ENCODE measurements at places on chromosomes 6 and 20.

GRCh38 chr6:150517175-150517574, 82.5 kb upstream of the PLEKHG1 start:
- no peak for DNase-seq
- no peaks in the 10 kb centered on the region for H3K4me1 ChIP-seq
- no peak overlapping the region for H3K4me3 ChIP-seq

DNA sequence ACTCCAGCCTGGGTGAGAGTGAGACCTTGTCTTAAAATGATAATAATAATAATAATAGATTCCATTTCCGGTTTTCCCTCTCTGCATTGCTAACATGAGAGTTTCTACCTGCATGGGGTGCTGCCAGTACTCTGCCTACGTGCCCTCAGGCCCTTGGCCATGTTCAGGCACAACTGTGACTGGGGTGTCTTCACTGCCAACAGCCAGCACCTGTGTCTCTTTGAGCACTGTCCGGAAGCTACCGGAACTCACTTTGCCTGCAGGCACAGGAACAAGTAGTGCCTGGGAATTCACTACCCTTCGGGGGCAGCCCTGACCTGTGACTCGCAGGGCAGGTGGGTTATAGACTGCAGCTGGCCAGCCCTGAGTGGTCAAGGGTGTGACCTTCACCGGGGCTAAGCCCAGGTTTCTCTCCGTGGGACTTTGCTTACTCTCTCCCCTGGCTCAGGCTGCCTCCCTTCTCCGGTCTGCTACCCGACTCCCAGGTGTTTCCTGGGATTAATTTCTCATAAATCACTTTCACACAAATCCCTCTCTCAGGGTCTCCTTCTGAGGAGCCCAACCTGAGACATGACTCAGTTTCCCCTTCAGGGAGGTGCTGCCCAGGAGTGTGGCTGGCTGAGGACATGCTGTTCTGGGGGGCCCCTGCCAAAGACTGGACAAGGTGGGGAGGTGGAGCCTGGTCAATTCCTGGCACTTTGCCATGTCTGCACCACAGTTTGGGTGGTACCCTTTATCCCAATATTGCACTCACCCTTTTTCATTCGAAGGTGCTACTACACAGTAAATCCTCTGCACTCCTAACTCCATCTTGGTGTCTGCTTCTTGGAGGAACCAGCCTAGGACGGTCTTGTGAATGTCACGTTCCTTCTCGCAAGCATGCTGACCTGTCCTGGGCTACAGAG, 79.5 kb upstream of the RALGAPA2 start:
- H3K36me3 ChIP-seq, result no peaks in the 10 kb centered on the region
- H3K27me3 ChIP-seq, result no peaks in the 10 kb centered on the region
- H3K27ac ChIP-seq, result no peak overlapping the region
- DNase-seq, result no peak
- peaks cover 4% of the 10 kb centered on the region for H3K4me1 ChIP-seq
- H3K4me3 ChIP-seq, result no peak overlapping the region

GRCh38 chr6:313087-313486, 20.8 kb downstream of the DUSP22 start:
- DNase-seq, result no peak
- peaks cover 9% of the 10 kb centered on the region for H3K4me1 ChIP-seq
- peaks cover 2% of the 10 kb centered on the region for H3K36me3 ChIP-seq
- H3K27me3 ChIP-seq, result no peaks in the 10 kb centered on the region
- H3K27ac ChIP-seq, result peak overlapping the region; percentile 2
- no peak overlapping the region for H3K4me3 ChIP-seq

- H3K4me3 ChIP-seq, result peak overlapping the region; percentile 53
- peaks cover 7% of the 10 kb centered on the region for H3K4me1 ChIP-seq
- DNase-seq, result no peak
- H3K27me3 ChIP-seq, result no peaks in the 10 kb centered on the region
Measured at GRCh38 chr20:44650771-44651433, 597 bp downstream of the ADA start.

DNA sequence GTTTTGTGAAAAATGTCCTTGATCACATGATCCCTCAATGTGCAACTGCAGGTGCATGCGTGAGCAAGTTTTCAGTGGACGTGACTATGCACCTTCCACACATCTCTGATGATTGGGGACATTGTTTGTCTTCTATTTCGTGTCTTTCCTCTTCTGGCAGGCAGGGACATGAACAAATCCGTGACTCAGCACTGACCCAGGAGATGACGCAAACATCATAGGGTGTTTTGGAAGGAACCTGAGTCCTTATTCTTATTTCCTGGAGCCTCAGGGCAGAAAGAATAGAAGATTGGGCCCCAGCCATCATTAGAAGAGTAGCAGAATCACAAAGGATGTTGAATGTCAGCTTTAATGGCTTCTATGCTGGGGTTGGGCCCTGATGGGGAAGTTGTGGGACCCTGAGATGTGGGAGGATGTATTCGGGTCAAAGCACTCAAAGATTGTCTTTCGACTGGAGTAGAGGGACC, 11.9 kb upstream of the SIRPD start:
- H3K4me3 ChIP-seq, result no peak overlapping the region
- no peaks in the 10 kb centered on the region for H3K36me3 ChIP-seq
- no peaks in the 10 kb centered on the region for H3K4me1 ChIP-seq

GRCh38 chr6:12371151-12371550, 81.0 kb downstream of the EDN1 start:
- H3K4me1 ChIP-seq, result no peaks in the 10 kb centered on the region
- H3K27me3 ChIP-seq, result no peaks in the 10 kb centered on the region
- H3K27ac ChIP-seq, result no peak overlapping the region
- no peak for DNase-seq
- H3K4me3 ChIP-seq, result no peak overlapping the region

GRCh38 chr6:34020807-34021553, 124.9 kb downstream of the GRM4 start:
- no peak for DNase-seq
- no peak overlapping the region for H3K4me3 ChIP-seq
- H3K27ac ChIP-seq, result no peak overlapping the region
- peaks cover 11% of the 10 kb centered on the region for H3K4me1 ChIP-seq
- H3K27me3 ChIP-seq, result no peaks in the 10 kb centered on the region
- no peaks in the 10 kb centered on the region for H3K36me3 ChIP-seq

GRCh38 chr6:32045811-32046449, 7.7 kb downstream of the CYP21A2 start:
- no peak overlapping the region for H3K4me3 ChIP-seq
- DNase-seq, result peak; percentile 58
- no peaks in the 10 kb centered on the region for H3K4me1 ChIP-seq
- peaks cover 9% of the 10 kb centered on the region for H3K36me3 ChIP-seq
- H3K27me3 ChIP-seq, result peaks cover 2% of the 10 kb centered on the region

Measured in lung (tissue), 17 donors.